GF-D8 (cell line): ENCODE measurements at places on chromosomes 11 and 22.

DNA sequence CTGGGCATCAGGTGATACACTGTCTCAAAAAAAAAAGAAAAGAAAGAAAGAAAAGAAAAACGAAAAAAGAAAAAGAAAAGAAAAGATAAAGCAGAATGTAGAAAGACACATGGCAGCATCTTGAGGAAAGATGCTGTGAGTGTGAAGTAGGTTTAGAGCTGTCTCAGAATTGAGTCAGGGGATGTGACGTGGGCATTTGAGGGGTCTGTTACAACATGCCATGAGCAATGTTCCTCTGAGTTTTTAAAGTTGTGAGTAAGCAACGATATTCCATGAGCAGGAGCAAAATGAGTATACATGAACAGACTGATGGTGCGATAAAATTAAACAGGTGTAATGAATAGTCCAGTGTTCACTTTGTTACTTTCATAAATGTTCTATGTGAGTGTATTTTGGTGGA lies 11.3 kb upstream of the QSER1 start:
- no peak for DNase-seq

- no peak for DNase-seq
These were observed 48.9 kb upstream of the KIRREL3 start for GRCh38 chr11:127049486-127049885.

GRCh38 chr11:19557720-19558140 lies 154.9 kb upstream of the NAV2 start:
- no peak for DNase-seq

DNA sequence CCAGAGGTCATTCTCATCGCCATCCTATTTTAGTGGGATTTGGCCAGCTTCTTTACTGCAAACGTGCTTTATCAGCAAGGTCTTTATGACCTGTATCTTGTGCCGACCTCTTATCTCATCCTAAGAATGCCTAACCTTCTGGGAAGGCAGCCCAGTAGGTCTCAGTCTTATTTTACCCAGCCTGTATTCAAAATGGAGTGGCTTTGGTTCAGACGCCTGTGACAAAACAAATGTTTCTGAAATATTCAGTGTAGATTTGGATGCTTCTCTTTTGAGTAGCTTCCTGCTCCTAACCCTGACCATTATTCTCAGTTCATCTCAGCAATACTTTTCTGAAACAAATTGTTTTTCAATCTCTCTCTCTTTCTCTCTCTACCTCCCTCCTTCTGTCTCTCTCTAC lies 60.1 kb downstream of the TRIM44 start:
- no peak for DNase-seq

DNA sequence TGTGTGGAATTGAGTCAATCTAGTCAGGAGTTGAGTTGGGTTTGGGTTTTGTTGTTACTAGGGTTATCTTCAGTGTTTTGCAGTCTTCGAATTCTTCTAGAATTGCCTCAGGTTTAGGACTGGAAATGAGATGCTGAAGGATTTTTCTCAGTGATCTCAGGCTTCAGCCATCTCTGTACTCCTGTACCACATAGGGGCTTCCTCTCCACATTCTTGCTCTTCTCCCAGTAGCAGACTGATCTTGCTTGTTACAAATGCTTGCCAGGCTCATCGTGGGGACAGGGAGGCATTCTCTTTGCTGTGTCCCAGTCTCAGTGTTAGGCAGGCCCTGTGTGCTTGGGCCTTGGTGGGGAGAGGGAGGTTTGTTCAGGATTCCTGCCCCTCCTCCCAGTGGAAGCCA lies 96.1 kb downstream of the LRRC32 start:
- DNase-seq, result no peak

- no peak for DNase-seq
These were observed at the start of gene PRSS23 for GRCh38 chr11:86800076-86800959. Gene PRSS23, plus strand, starts transcription at chr11:86800542. Its CDS starts 7,102 bp downstream, at chr11:86807644.

GRCh38 chr11:46389450-46390330 lies 1.9 kb downstream of the CHRM4 start:
- no peak for DNase-seq

DNA sequence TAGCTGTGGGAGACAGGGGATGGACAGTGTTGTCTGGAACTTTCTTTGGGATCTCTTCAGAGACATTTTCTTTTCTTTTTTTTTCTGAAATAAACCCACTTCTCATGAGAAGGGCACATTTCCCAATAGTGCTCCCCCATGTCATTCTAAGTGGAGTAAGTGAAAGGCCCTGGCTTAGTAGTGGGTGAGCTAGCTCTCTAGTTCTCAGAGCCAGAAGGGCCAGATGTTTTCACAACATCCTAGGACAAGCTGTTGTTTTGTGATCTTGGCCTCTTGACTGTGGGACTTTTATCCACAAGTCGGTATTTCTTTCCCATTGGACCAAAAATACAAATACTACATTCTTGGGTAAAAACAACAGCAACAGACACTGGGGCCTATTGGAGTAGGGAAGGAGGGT lies 607.7 kb upstream of the TENM4 start:
- no peak for DNase-seq

GRCh38 chr11:27100534-27100933 lies 59.9 kb downstream of the BBOX1 start:
- no peak for DNase-seq

DNA sequence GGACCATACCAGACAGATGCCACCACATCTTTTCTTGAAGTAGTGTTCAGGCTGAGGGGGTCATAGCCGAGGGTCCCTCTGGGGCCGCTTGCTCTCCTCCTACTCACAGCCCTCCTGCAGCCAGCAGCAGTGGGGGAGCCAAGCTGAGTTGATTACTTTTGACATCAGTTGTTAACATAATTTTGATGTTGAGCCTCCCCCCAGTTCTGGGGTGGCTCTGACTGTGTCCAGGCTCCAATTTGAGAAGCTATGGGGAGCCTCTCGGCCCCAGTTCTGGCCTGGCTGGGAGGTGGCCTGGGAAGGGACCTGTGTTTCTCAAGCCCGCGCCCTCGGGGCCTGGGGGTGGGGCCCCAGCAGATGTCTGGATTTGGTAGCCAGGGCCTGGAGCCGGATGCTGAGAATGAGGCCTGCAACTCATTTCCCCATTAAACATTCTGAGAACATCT lies 47.9 kb downstream of the KCNQ1OT1 start:
- DNase-seq, result no peak

- DNase-seq, result no peak
These were observed 95.7 kb downstream of the SCN3B start for GRCh38 chr11:123558536-123559315.

DNA sequence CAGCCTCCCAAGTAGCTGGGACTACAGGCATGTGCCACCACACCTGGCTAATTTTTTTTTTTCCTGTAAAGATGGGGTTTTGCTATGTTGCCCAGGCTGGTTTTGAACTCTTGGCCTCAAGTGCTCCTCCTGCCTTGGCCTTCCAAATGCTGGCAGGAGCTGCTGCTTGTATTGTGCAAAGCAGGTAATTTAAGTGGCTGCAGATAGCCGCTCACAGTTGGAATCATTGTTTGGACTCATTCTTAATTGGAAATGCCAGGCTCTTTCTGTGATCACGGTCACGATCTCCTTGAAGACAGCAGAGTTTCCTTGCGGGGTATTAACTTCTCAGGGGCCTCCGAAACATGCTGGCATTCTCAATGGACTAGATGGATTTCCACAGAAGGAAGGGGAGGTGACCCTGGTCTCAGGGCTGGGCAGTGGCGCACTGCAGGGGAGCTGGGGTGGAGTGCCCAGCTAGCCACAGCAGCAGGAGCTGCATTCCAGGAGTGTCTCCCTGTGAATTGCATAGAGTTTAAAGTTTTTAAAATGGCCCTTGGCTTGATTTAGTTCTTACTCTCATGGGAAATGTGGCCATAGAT lies 136.1 kb downstream of the MORC2 start:
- no peak for DNase-seq
